ENCODE measurements at places on chromosomes 2 and 18.

DNA sequence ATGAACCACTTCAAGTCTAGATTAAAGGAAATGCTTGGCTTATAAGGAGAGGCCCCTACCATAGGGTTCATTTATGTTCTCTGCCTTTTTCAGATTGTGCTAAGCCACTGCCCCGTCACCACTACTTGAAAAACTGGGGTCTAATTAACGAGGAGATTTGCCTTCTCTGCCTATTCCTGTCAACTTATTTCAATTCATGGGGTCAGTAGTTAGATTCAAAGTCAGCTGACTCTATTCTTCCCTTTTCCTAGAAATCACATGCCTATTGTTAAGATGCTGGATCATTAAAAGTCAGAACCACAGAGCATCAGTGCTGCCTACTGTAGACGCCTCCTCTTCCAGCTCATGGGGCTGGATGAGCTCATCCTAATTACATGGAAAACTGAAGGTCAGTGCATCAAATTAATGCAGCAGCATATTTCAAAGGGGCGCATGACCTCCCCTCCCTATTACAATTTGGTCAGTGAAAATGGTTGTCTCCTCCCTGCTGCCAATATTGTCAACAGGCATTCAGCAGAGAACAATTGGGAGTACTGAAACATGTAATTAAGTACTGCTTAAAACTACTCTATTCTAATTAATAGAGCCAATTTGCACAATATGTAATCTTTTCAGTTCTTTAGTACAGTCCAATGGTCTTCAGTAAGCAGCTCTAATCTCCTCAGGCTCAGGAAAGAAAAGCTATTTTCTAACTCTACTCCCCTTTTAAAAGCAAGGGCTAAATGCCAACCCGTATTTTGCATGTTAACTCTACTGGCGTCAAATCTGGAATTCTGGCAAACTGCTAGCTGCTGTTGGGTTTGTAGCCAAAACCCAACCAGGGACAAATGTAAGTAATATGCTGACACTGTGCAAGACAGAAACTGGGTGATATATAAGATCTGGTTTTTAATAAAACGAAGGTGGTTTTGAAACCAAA is 117.4 kb upstream of the ITGB6 start:
- DNase-seq, result peak; percentile 67

DNA sequence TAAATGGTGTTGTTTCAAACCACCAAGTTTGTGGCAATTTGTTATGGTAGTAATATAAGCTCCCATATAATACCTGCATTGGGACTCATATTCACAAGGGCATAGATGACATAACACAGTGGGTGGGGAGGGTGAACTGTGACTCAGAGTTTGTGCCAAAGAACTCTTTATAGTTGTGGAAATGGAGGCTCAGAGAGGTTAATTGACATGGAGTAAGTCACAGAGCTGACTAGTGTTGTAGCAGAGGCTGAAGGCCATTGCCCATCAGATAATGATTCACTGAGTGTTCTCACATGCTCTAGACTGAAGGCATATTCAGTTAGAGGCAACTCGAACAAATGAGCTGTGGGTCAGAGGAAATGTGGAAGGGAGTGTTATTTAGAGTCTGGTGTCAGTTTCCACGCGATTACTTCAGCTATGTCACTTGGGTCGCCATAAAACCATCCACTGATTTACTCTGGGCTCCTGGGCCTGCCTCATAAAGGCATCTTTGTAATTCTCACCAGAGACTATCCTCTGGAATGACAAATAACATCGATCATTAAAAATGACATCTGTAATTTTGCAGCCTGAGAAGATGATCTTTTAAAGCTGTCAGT is 264.7 kb downstream of the CCDC85A start:
- DNase-seq, result no peak

- no peak for DNase-seq
These were observed 124.4 kb downstream of the HRH4 start for GRCh38 chr18:24584813-24585212.

DNA sequence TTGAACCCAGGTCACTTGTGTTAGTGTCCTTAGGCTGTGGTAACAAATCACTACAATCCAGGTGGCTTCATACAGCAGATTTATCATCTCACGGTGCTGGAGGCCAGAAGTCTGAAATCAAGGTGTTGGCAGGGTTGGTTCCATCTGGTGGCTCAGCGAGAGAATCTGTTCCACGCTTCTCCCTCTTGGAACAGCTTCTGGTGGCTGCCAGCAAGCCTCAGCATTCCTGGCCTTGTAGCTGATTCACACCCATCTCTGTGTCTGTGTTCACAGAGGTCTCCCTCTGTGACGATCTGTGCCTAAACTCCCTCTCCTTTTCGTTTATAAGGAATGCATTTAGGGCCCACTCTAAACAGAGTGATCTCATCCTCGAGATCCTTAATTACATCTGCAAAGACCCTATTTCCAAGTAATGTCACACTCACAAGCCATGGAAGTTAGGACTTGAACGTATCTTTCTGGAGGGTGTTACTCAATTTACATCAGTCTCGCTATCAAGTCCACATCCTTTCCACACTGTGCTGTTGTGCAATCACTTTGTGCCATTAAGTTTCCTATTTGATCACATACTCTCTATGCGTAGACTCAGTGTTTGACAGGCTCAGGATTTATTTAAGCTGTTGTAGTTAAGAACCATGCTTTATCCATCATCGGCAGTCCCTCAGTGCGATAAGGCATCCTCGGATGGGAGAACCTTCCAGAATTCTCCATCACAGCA is 164.4 kb downstream of the SOCS6 start:
- DNase-seq, result no peak

GRCh38 chr2:46072101-46072820 is 224.9 kb upstream of the EPAS1 start:
- DNase-seq, result no peak

DNA sequence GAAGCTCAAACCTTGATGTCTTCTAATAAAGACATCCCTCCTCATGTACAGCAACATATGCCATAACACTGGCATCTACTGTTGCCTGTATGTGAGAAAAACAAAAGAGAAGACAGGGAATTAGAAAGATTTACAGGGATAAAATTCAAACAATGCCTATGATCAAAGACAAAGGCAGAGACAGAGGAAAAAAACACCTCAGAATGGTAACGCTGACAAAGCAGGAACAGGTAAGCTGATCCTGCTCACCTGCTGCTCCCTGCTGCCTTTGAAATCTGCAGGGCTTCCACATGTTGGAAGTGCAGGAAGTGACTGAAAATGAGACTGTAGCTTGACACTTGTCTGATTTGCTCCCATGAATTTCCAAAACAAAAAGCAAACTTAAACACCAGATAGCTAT is 90.2 kb upstream of the DNAJC10 start:
- no peak for DNase-seq

- DNase-seq, result no peak
These were observed 1420.0 kb upstream of the CDH2 start for GRCh38 chr18:29596959-29597358.

GRCh38 chr2:150427298-150427697 is 60.2 kb downstream of the RND3 start:
- DNase-seq, result no peak

GRCh38 chr2:121596221-121597080 is 52.8 kb downstream of the CLASP1 start:
- no peak for DNase-seq

GRCh38 chr2:47208852-47209606 is 53.9 kb upstream of the STPG4 start:
- no peak for DNase-seq

DNA sequence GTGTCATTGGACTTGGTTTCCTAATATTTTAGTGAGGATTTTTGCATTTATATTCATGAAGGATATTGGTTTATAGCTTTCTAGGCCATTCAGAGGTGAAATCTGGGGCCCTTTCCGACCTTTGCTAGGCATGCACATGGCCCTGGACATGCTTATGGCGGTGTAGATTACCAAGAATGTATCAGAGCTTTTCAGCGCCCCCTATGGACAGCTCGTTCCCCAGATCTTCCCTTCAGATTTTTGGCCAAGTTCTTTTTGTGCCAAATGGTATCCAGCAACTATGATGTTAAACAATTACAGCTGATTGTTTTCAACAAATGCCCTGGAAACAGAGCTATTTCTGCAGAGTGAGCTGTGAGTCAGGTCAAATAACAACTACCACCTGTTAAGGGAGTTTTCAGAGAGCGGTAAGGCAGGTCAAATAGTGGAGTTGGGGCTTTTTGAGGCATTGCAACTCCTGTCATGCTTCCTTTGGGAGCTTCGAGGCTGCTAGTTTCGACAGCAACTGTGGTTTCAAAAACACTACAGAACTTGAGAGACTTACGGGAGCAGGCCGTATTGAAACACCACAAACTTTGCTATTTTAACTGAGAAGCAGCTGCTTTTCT is 188.3 kb downstream of the ZNF516 start:
- no peak for DNase-seq

GRCh38 chr2:145802133-145802532 is 1282.2 kb upstream of the ZEB2 start:
- DNase-seq, result no peak

GRCh38 chr2:231359948-231360347 is 35.6 kb upstream of the B3GNT7 start:
- DNase-seq, result no peak

DNA sequence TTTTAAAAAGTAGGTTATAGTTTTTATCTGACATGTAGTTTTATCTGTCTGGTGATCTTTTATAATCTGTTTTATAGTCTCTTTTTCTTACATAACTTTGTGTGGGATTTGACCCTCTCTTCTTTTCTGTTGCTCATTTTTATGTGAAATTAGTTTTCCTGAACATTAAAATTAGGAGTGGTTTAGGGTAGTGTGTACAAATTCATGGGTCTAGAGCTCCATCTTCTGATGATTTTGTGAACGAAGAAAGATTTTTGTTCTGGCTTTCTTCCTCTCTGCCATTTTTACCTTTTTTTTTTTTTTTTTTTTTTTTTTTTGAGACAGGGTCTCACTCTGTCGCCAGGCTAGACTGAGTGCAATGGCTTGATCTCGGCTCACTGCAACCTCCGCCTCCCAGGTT is 46.6 kb downstream of the SLC30A6 start:
- no peak for DNase-seq

DNA sequence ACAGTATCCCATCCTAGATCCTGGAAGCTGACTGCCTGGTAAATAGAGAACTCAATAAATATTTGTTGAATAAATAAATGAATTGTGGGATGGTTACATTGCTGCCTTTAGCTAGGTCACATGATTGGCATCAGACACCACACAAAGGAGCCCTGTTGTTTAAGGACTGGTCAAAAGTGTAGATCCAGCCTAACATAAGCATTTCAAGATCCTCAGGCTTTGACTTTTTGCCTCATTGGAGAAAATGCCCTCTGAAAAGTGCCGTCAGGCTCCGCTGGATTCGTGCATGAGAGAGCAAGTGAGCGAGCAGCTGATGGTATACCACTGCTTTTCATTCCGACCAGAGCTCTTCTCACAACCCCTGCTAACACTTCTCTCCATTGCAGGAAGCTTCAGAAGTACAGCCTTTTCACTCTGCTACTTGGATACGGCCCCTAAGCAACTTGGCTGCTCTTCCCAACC is 1.3 kb upstream of the ZNF24 start:
- DNase-seq, result no peak

GRCh38 chr2:179243046-179243445 is 21.6 kb downstream of the SESTD1 start:
- DNase-seq, result no peak

DNA sequence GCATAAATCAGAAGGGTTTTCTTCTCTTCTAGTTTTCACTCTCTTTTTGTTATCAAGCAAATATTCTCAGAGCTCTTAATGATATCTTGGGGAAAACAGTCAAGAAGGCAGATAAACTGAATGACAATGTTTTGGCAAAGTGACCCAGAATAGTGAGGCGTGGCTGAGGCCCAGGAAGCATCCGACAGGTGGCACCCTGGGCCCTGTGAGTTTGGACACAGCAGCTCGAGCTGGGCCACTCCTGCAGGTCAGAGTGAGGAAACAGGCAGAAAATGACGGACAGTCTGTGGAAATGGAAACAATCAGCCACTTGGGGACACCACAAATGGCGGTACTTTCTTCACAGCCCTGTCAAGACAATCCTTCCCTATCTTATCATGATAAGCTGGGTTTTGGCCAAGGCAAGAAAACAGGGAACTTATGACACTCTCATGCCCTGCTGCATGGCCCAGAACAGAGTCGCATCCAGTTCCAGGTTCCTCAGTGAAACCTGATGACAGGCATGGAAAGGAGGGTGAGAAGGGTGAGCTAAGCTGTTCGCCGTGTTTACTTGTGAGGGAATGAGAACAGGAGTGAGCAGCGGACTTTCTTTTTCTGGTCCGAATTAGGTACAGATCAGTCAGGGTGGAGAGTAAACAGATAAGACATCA is 32.1 kb downstream of the MRPL44 start:
- no peak for DNase-seq

- no peak for DNase-seq
These were observed 80.2 kb downstream of the ASAP2 start for GRCh38 chr2:9286554-9287399.

DNA sequence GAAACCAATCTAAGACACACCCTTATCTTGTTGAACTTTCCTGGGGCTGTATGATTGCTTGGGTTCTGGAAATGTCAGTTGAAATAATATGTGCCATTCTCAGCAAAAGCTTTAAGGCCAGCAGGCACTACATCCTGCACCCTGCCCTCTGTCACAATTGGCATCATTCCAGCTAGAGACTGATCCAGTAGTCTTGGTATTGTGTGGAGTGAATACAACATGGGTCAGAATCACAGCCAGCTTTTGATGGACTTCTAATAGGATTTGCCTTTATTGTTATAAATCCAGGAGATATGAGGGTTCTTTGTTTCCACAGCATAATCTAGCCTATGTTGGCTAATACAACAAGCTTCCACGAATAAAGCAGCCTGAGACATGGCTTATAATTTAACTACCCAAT is 617.0 kb upstream of the CDH2 start:
- DNase-seq, result no peak

DNA sequence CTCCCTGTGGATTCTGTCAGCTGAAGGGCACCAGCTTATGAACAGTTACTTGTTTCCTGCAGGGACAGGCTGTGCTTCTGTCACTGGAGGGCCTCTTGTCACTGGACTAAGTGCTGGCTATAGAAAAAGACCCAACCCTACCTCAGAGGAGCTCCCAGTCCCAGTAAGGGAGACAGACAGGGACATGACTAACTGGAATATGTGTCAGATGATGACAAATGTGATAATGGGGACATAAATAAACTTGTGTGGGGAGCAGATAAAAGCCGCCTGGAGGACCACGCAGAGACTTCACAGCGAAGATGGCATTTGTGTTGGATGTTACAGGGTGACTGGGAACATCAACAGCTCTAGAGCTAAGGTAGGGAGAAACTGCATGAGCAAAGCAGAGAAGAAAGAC is 95.0 kb downstream of the MAPRE2 start:
- no peak for DNase-seq

- no peak for DNase-seq
These were observed 46.4 kb upstream of the RNF152 start for GRCh38 chr18:61939046-61939674.

- no peak for DNase-seq
These were observed 47.3 kb downstream of the KCNG2 start for GRCh38 chr18:79844999-79845563.

DNA sequence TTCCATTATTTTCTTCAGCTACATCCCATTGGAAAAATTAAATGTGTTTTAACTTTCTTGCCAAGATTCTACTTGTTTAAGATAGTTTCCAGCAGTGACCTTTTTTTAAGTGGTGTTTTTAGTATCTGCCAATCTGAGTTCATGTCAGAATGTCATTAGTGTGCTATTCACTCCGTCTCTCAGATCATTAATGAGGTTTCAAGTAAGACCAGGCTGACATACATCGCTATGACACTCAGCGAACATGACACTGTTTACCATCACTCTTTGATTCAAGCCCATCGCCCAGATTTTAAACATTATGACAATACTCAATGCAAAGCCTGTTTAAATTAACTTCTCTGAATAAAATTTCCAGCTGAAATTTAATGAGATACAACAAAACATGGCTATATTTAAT is 272.0 kb upstream of the KYNU start:
- no peak for DNase-seq

GRCh38 chr2:29241341-29241740 is 126.1 kb downstream of the CLIP4 start:
- no peak for DNase-seq
